ENCODE measurements at places on chromosomes 1 and 21.

DNA sequence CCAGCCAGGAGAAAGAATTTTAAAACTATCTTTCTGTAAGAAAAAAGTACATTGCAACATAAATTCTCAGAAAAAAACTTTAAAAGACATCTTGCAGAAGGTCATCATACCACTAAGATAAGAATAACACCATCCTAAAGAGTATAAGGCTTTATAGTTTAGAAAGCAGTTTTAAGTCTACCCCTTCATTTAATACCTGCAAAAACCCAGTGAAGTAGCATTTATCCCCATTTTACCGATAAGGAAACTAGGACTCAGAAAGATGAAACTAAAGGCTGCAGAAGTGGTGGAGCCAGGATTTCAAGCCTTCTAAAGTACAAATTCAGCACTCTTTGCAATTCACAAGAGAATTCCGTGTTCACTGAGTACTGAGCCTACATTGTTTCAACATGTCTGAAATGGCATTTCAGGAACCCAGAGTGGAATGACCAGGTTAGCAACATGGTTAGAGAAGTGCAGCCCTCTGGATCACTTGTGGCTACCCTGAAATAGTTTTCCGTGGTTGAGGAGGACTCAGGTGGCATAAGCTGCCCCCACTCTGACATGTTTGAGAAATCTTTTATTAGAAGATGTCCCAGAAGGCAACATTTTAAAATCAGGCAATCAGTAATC, 6.7 kb downstream of the MYCL start:
- DNase-seq: no peak

DNA sequence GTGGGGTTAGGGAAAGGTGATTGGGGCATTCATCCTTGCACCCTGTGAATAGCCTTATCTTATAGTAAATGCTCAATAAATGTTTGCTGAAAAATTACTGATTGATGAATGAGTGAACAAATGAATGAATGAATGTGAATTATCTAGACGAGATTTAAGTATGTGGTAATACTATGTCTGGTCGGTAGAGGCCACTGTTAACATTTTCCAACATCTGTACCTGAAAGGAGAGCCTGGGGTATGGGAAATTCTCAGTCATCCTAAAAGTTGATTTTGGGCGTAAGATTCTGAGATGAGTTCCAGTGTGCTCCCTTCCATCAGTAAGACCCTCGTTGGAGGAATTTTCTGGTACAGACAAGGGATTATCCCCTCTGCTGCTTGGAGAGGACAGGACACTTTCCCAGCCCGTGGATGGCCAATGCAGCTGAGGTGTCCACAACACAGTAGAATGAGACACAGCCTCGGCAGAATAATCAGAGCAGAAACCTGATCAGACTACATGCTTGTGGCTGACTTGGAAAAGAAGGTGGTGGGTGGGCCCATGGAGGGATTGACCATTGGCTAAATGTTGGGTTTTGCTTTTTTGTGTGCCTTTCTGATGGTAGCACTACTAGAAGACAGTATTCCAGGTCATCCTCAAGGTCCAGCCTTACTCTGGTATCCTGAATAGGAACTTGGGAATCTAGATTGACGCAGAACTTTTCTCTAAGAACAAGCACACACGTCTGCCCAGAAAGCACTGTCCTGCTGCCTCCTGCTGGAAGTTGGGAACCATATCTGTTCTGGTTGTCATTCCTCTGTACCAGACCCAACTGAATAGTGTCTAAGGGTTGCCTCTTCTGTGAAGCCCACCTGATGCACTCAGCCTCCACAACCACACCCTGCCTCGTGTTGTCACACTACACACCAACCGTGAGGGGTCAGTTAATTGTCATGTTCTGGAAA, 262.0 kb downstream of the TNR start:
- DNase-seq: no peak

DNA sequence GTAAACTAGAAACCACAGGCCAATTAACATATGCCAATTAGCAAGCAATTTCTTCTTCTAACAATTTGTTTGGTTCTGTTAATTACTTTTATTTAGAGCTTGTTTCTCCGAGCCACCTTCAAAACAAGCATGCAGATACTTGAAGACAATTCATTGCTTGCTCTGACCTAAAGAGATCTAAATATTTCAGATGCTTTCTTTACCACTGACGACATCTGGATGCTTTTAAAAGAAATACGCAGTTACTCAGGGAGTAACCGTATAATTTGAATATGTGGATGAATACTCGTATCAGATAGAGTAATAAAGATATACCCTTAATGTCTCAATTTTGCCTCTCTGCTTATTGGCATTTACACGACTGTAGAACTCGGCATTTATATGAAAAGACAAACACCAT, 390.0 kb downstream of the DISC1 start:
- no peak for DNase-seq

- DNase-seq: no peak
These were observed 46.7 kb upstream of the LAMC2 start for GRCh38 chr1:183139281-183139942.

GRCh38 chr1:95966866-95967265, 732.9 kb downstream of the RWDD3 start:
- no peak for DNase-seq

- no peak for DNase-seq
These were observed 50.7 kb downstream of the MACF1 start for GRCh38 chr1:39255222-39255621.

DNA sequence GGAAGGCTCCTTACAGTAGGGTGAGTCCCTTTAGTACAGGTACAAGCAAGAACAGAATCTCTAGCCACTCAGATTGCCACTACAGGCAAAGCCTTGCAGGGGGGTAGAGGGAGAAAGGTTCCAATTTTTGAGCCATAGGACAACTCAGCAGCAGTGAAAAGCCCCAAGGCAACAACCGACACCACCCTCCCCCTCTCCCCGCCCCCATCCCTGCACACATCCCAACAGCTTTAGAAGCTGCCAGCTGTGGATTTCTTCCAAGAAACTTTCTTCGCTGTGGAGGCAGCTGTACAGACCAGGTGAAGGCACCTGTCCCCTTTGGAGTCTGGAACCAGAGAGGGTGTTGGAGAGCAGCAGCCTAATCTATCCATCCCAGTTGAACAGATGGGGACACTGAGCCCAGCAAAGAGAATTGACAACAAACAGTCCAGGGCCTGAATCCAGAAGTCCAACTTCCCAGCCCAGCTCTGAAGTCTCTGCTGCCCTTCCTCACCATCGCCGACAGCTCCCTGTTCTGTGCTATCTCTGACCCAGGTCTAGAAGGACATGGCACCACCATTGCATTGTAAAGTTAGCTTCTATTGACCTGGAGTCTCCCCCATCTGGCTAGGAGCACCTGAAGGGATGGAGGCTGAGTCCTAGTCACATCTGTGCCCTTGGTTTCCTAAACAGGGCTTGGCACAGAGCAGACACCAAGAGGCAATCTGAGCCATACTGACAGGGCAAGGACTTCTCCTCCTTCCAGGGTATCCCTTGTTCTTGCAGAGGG, 2.2 kb downstream of the TENT5B start:
- DNase-seq: no peak

GRCh38 chr1:207035877-207036551, 3.5 kb upstream of the C1orf116 start:
- no peak for DNase-seq

GRCh38 chr1:61124696-61125095, 42.3 kb downstream of the NFIA start:
- no peak for DNase-seq

DNA sequence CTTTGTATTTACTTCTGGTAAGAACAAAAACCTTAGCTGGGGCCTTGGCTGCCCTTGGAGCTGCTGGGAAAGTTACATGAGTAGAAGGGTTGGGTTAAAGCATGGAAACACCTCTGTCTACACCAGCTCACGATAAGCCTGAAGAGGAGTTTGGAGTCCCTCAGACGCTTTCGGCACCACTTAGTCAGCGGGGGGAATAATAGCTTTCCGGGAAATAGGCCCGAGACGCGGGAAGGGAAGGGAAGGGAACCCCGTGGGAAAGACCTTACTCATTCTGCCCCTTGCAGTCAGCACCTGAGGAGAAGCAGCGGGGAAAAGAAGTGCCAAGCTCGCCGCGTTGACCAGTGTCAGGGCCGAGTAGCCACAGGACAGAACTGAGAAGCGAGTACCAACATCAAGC, 66.4 kb upstream of the PDE9A start:
- DNase-seq: no peak

- no peak for DNase-seq
These were observed 4.3 kb upstream of the SERBP1 start for GRCh38 chr1:67434491-67434890.

DNA sequence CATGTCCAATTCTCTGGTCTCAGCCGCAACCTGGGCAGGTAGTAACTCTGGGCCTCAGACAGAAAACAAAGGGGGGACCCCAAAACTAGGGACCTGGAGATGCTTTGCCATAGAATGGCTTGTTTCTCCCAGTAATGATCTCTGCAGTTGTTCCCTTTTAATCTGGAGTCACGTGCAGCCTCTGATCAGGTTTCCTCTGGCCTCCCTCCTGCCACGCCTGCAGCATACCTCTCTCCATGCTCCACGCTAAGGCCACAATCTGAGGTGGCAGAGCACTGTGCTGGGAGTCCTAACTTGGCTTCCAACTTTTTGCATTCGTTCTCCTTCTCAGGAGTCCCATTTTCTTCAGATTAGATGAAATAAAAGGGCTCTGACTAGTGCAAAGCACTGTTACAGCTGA, 1.9 kb downstream of the PABPC4 start:
- DNase-seq: no peak

Measured in activated T-helper 1 cell treated with anti-CD3 and anti-CD28 coated beads, Interleukin-2, amount 50 U/mL, for 16 hours (primary cell).